ENCODE measurements at places on chromosomes 5 and 9.

DNA sequence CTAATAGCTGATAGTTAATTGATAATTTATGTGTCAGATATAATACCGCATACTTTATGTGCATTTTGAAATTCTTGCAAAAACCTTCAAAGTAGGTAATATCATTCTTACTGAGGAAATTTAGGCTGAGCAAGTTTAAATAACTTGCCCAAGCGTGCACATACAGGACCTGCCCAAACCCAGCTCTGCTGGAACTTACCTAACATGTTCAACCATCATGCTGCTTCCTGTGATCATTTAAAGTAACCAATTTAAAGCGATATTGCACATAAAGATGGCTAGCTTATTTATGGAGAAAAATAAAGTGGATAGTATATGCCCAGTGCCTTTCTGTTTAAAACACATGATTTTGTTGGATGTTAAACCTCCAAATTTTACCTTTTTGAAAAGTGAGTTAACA is 4.3 kb downstream of the FAM174A start:
- no peak for DNase-seq

GRCh38 chr9:21709464-21710058 is 92.9 kb upstream of the MTAP start:
- DNase-seq: peak; percentile 73

- DNase-seq: no peak
Measured at GRCh38 chr9:8651846-8652215, 852.3 kb upstream of the DMAC1 start.

DNA sequence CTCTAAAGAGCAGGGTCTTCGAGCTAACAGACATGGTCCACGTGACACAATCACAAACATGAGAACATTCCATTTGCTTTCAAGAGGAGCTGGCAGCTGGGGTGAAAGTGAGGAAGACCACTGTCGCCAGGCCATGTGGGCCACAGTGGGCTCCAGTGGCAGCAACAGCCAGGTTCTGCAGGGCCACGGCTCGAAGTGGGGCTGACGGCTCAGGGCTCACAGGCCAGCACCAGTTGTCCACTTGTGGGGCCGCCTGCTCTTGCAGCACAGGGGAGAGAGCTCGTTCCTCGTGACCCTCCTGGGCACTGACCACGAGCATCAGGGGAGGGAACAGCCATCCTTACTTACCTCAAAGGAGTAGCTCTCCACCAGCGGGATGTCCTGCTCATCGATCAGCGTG is 2.0 kb downstream of the ZMYND19 start:
- no peak for DNase-seq

- DNase-seq: peak; percentile 9
Measured at GRCh38 chr5:92378966-92379611, 996.0 kb upstream of the ARRDC3 start.

DNA sequence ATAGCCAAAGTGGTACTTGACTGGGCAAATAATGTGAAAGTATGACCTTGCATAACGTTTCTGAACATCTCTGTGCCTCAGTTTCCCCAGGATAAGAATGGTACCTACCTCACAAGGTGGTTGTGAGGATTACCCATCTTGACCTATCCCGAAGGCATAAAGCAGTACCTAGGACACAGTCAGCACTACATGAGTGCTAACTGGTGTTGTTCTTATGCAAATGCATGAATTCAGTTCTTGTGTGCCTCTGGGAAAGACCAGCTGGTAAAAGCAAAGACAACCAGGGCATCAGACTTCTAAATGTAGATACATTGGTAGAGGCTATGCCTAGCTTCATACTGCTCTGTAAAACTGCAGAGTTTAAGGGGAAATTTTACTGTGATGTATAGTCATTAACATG is 21.8 kb upstream of the TMEM252 start:
- DNase-seq: no peak

DNA sequence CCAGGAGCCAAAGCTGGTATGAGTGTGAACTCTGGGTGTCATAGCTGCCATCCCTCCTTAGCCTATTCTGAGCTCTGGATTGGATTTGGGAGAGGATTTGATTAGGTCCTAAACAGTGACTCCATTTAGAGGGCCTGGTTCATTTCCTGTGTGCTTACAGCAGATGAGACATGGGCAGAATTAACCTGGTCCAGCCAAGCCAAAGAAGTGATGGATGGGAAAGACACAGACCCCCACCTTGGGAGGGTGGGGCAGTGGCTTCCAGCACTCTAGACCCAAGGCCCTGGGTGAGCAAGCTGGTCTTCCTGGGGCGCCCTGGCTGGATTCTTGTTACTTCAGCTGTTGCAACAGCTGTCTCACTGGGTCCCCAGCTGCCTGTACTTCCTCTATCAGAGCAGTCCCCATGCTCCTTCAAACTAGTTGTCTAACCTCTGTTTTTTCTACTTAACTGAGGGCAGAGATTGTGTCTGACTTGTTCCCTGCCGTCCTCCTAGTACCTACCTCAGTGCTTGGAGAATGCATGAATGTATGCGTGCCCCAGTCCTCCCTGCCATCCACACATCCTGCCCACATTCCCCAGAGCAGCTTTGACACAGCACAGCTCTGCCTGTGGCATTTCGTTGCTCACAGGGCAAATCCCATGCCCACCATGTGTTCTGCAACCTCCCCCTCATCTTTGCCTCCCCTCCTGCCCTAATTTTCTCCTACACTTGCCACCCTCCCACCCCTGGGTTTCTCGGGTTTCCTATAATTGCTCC is 115.9 kb downstream of the RGS3 start:
- no peak for DNase-seq

- no peak for DNase-seq
Measured at GRCh38 chr9:70933321-70933720, 188.1 kb downstream of the TRPM3 start.

DNA sequence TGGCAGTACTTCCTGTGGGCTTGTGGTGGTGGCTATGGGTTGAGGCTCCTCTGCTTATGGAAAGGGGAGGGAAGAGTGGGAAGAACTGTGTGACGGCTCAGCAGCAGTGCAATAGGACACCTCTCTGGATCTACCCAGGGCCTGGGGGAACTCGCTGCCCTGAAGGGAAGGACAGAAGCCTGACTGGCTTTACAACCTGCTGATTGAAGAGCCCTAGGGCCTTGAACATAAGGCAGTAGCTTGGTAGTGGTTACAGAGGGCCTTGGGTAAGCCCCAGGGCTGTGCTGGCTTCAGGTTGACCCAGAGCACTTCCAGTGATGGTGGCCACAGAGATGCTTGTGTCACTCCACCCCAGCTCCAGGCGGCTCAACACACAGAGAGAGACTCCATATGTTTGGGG is 5.5 kb downstream of the CCIN start:
- DNase-seq: no peak

- no peak for DNase-seq
Measured at GRCh38 chr9:129012893-129013448, 15.2 kb downstream of the SH3GLB2 start.

- DNase-seq: no peak
Measured at GRCh38 chr9:36542355-36542754, 30.3 kb upstream of the MELK start.

DNA sequence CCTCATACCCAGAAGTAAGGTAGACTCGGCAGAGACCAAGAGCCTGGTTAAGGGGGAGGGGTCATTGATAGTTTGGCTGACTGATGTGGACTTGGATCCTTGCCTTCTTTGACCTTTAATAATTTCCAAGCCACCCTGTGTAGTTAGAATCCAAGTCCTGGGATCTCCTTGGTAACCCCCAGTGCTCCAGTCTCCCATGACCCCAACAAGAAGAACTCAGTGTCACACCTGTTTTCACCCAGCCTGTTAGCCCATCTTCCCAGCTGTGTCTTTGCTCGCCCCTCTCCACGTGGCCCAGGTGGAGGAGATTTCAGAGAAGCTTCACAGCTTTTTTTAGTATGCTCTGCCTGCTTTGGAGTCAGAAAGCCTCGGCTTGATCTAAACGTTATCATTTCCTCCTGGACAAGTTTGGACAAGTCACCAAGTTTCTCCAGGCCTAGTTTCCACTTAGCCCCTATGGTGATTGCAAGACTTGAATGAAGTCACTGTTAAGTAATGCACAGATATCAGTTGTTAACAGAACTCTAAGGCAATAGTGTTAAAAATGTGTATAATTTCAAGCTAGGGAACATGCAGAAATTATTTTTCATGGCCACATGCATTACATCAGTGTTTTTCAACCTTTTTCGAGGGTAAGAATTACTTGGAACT is 170.0 kb downstream of the TMEM38B start:
- no peak for DNase-seq

GRCh38 chr5:58849921-58850667 is 267.2 kb downstream of the RAB3C start:
- DNase-seq: peak; percentile 56

DNA sequence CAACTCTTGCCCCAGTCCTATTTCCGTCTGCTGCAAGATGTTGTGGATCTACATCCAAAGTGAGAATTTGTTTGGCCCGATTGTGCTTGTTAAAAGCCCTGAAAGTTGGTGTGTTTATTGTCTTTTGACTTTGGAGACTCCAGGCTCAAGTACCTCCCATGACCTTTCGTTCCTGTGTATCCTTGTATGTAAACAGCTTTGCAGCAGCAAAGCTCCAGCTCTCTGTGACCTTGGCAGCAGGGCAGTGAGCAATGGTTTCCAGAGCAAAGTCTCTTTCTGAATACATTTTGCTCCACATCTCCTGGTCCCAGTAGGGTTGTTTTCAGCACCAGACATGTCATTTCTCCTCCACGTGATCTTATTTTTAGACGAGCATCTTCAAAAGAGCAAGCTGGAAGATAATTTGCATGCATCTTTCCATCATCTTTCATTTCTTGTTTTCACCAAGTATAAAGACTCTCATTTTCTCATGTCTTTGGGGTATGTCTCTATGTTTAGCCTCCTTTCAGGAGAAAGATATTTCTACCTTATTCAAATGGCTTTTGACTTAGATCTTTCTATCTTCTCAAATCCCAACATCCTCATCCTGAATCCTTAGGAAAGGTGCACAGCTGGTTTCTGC is 68.1 kb upstream of the ERCC6L2 start:
- DNase-seq: no peak

GRCh38 chr5:13143630-13144029 is 800.9 kb downstream of the DNAH5 start:
- peak; percentile 81 for DNase-seq

DNA sequence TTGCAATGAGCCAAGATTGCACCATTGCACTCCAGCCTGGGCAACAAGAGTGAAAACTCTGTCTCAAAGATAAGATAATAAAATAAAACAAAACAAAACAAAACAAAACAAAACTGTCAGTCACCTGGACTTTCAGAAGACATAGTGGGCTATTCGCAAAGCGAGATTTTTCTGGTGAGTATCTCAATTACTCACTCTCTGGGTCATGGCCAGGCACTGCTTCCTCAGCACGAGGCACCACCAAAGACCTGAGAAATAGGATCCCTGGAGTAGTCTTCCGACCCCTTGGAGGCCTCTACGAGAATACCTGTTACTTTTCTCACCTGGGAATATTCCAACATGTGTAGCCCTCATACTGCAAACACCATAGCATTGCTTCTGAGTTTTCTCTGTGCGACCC is 201.7 kb upstream of the ZNF618 start:
- DNase-seq: peak; percentile 64

DNA sequence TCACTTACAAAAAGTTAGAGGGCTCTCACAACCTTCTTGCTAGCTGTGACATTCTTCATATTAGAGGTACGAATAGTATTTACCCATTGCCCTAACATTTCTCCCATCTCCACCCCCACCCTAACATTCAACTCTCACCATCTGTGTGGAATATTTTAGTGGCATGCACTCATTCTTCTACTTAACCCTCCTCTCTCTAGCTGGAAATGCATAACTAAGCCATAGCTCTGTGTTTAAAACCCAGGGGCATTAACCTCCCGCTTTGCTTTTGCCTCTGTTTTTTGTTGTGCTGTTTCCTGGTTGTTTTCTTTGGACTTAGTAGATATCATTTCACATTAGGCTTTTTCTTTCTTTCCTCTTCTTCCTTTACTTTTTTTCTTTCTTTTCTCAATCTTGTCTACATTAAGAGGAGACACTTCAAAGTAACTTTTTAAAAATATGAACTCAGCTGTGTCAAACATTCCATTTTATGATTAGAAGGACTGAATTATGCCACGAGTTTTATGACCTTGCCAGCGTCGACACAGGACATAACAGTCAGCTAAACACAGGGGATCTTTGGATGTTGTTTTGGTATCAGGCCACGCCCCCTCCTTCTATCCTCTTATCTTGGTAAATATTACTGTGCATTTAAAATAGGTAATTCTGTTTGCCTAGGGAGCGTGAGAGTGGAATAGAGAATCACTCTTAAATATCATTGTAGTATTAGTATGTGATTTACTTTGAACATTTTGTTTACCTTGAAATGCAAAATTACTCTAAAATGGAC is 236.0 kb downstream of the CD180 start:
- no peak for DNase-seq

- DNase-seq: no peak
Measured at GRCh38 chr9:88996921-88997235, 5.6 kb downstream of the S1PR3 start.

DNA sequence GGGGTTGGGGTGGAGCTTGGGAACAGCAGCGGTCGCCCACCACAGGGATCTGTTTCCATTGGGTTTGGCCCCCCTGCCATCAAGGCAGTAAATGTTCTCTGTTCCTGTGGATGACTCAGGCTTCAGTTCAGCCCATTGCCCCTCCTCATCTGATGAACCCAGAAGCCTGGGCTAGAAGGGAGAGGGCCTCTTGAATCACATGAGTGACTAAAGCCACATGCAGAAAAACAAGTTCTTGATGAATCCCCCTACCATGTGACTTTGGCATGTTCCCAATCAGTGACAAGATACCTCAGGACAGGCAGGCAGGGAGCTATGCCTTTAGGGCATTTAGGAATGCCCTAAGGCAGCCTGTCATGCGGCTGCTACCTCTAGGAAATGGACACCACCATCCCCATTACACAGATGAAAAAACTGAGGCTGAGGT is 2.5 kb downstream of the SH3PXD2B start:
- DNase-seq: peak; percentile 91

DNA sequence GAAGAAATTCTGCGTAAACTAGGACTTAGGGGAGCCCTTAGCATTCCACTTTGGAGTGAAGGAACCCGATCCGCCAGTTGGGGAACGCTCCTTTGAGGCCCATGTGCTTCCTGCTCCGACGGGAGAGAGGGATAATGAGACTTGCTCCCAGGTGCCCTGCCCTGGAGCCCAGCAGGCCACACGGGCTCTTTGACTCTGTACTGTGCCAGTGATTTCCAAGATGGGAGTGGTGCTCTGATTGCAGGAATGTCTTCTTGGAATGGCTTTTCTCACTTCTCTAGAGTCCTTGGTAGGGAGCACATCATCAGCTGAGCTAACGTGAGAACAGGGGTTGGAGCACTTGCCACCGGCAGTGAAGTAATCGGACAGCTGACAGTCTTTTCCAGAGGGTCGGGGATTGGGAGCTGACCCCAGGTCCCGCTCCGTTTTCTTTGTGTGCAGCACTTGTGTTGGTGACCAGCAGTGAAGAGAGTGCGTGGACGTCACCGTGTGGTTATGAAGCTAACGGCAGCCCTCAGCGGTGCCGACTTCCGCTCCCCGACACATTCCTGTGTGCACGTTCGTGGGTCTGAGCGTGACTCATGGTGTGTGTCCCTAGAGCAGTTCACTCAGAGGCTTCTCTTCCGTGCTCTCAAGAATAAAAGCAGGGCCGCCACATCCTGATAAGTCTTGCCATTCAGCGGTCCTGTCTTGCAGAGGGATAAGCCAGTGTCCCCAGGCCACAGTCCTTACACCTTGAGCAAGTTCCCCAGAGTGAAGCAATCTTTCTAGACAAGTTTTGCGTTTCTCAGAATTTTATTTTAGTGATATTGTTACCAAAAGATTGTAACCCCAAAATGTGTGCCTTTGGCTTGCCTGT is 25.6 kb downstream of the ABL1 start:
- DNase-seq: no peak

Data from PC-3 (cell line).